Activated CD4-positive, CD25-positive, alpha-beta regulatory T cell treated with anti-CD3 and anti-CD28 coated beads, Interleukin-2, amount 50 U/mL, for 16 hours (primary cell): ENCODE measurements at places on chromosomes 3 and 15.

- DNase-seq, result no peak
Observed at GRCh38 chr15:49946681-49947080, 172.4 kb downstream of the ATP8B4 start.

- DNase-seq, result no peak
Observed at GRCh38 chr3:140731440-140732119, 53.7 kb downstream of the TRIM42 start.

- DNase-seq, result no peak
Observed at GRCh38 chr3:98827221-98827920, 64.2 kb downstream of the ST3GAL6 start.

GRCh38 chr3:169173231-169173630, 490.3 kb downstream of the MECOM start:
- DNase-seq, result no peak

DNA sequence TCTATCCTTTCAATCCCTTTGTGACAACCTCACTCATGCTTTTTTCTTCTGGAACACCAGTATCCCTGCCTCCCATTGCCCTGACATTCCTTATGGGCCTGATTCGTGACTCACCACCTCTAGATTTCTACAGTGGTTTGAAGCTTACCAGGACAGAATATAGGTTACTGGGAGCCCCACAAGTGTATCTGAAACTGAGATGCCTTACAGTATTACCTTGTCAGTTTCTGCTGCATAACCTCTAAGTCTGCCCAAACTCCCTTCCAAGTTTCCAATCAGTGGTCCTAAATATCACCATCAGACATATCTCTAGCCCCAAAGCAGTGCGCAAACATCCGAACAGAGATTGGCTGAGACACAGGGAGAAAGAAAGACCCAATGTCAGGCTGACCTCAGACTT, 5.6 kb downstream of the CPB1 start:
- DNase-seq, result no peak

GRCh38 chr3:15043408-15044171, 21.5 kb downstream of the MRPS25 start:
- DNase-seq, result no peak

DNA sequence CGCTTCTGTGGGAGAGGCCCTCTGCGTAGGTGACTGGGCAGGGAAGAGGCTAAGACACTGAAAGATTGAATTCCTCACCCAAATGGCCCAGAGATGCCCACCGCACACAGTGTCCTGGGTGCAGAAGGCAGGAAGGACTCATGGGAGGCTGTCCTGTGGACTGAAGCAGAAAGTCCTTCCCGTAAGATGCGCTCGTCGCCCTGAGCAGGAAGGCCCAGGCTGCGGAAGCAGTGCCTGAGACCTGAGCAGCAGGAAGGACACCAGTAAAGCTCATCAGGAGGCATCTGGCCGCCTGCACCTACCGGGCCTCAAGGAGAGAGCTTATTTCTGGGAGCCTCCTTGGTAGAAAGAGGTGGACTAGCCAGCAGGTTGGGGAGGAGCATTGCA, 3.3 kb downstream of the PAK6 start:
- no peak for DNase-seq

DNA sequence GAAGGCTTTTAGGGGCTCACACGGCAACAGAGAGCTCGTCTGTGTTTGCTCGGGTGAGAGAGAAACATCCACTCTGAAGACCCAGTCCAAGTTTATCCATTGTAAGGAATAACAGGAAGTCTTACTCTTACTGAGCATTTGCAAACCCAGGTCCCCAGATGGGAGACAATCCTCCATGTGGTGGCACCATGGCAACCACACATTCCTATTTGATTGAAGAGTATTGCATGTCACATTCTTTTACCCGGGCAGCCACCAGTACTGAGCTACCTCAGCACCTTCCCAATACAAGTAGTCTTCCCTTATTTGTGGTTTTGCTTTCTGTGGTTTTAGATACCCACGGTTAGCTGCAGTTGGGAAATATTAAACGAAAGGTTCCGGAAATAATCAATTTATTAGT, 302.9 kb upstream of the RASGRP1 start:
- no peak for DNase-seq
